Cortex of kidney (tissue), 1 donor: ENCODE measurements at places on chromosomes 13 and 19.

GRCh38 chr13:22198641-22199217 lies 527.9 kb downstream of the FGF9 start:
- no peak for DNase-seq

DNA sequence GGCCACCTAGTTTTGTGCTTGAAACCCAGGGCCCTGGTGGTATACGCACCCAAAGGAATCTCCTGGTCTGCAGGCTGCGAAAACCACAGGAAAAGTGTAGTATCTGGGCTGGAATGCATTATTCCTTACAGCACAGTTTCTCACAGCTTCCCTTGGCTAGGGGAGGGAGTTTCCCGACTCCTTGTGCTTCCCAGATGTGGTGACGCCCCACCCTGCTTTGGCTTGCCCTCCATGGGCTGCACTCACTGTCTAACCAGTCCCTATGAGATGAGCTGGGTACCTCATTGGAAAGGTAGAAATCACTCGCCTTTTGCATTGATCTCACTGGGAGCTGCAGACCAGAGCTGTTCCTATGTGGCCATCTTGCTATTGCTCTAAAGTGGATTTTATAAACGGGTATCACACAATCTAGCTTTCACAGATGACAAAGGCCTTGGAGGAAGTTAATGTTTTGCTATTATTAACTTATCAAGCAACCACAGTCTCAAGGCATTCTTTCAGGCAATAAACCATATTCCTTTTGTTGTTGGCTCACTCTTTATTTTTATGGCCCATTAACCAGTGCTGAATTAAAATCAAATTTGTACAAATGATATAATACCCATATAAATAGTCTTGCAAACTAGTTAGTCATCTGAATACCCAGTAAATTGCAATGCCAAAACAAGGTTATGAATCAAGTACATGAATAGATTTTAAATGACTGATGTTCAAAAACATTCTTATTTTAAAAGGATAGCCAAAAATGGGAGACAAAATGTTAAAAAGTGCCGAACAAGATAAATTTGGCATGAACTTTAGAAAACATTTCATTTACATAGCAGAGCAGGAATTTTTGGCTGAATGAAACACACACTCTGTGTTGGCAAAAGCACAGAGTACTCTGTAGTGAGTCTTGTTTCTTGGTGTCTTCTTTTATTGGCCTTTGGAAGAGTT lies 475.4 kb upstream of the ARGLU1 start:
- DNase-seq = no peak

DNA sequence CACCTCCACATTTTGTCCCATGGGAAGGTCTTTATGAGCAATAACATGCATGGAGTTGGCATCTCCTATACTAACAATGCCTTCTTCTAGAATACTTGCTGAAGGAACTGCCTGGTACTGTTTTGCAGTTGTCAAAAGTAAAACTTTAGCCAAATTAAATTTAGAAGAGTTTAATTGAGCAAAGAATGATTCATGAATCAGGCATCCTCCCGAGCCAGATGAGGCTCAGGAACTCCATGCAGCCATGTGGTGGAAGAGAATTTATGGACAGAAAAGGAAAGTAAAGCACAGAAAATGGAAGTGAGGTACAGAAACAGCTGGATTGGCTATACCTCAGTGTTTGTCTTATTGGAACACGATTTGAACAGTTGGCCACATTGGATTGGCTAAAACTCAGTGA lies 1081.9 kb downstream of the SLITRK1 start:
- no peak for DNase-seq

DNA sequence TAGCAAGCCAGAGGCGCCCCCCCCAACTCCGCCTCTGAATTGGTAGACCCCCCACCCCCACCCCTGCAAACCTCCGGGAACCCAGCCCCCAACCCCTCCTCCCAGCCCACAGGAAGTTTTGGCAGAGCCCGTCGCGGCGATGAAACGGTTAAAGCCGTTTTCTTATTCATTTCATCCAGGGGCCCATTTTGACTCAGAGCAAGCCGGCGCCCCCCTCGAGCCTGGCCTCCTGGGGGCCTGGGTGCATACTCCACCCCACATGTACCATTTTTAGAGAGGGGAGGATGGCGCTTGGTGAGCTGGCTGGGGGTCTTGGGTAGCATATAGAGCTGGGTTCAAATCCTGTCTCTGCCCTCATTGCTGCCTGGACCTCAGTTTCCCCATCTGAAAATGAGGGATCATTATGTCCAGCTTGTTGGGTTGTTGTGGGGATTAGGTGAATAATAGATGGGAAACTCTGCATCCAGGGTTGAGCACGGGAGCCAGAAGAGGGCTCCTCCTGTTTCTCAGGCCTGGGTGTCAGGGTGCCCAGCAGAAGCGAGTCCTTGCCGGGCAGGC lies 7.9 kb upstream of the JUNB start:
- no peak for DNase-seq

- no peak for DNase-seq
Measured at GRCh38 chr13:33276570-33276969, 9.0 kb downstream of the STARD13 start.
